ENCODE measurements at places on chromosomes 6 and 20. TPM values are rescaled to one million over a fixed set of nuclear protein-coding genes. Genes with fewer than 3 reads are reported as not detected.
A peak's percentile ranks its signal among the peaks of the same experiment; 100 is the strongest.

DZANK1 gene
- 0.17 TPM for polyA plus RNA-seq

C4B gene
- not detected for polyA plus RNA-seq

DNA sequence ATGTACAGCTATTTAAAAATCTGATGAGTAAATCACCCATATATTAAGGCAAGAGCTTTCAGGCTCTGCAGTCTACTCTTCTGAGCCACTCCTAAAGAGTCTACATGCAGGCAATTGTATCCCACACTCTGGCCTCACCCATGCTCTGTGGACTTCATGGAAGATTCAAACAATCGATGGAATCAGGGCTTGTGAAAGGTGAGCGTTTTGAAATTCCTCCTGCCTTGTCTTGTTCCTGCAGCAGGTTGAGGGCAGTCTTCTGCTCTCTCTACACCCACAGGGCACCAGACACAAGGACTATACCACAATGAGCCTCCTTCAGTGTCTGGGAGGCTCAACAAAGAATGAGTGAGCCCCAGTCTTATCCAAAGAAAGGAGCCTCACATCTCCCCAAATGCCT is 51.1 kb downstream of the TBC1D7 start:
- no peak overlapping the region for H3K27ac ChIP-seq
- H3K36me3 ChIP-seq = peaks cover 13% of the 10 kb centered on the region
- peaks cover 30% of the 10 kb centered on the region for H3K4me1 ChIP-seq
- H3K27me3 ChIP-seq = no peaks in the 10 kb centered on the region

DNA sequence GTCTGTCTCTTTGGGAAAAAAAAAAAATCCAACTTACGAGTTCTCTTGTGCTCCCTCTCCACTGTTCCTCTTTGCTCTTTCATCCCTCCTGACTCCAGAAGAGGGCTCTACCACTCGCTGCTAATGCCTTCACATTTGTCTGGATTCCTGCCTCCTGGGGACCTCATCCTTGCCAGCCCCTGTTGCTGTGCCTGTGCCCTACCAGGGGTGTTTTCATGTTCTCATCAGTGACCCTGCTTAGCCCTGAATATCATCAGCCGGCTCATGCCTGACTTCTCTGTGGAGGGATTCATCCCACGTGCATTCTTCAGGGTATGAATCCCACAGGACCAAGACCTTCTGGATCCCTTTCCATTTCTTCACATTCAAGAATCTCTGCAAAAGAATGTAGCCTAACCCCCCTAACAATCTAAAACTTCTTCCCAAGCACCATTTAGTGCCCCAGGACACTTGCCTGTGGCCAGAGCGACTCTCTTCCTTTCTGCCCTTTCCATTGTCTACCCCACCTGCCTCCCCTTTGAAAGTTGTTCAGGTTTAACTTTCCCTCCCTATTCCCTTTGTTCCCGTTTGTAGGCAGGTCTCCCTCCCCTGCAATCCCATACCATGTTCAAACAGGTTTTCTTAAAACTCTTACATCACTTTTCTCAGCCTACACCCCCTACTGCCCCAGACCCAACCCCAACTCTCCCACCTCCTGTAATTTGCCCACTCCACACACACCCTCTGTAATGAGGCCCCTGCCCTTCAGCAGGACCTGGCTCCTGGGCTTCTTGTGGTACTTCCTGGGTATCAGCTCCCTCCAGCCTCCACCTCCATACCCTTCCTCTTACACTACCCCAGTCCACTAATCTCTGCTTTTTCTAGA is 50.2 kb downstream of the RREB1 start:
- peak overlapping the region; percentile 54 for H3K27ac ChIP-seq
- DNase-seq = no peak
- no peaks in the 10 kb centered on the region for H3K27me3 ChIP-seq
- H3K4me3 ChIP-seq = no peak overlapping the region
- H3K4me1 ChIP-seq = peaks cover 34% of the 10 kb centered on the region

GRCh38 chr6:161578478-161578877 is 304.6 kb upstream of the AGPAT4 start:
- no peak overlapping the region for H3K4me3 ChIP-seq
- H3K27ac ChIP-seq = no peak overlapping the region
- H3K4me1 ChIP-seq = no peaks in the 10 kb centered on the region
- H3K27me3 ChIP-seq = no peaks in the 10 kb centered on the region
- no peak for DNase-seq
- H3K36me3 ChIP-seq = no peaks in the 10 kb centered on the region

GRCh38 chr20:58102744-58103516 is 125.5 kb downstream of the ANKRD60 start:
- no peak overlapping the region for H3K27ac ChIP-seq
- DNase-seq = no peak
- no peak overlapping the region for H3K4me3 ChIP-seq
- no peaks in the 10 kb centered on the region for H3K27me3 ChIP-seq
- H3K36me3 ChIP-seq = no peaks in the 10 kb centered on the region

Data from CD14-positive monocyte (primary cell).